CD4-positive, alpha-beta T cell (primary cell): ENCODE measurements at places on chromosomes 12 and 14. TPM values are rescaled to one million over a fixed set of nuclear protein-coding genes. Genes with fewer than 3 reads are reported as not detected.

DNA sequence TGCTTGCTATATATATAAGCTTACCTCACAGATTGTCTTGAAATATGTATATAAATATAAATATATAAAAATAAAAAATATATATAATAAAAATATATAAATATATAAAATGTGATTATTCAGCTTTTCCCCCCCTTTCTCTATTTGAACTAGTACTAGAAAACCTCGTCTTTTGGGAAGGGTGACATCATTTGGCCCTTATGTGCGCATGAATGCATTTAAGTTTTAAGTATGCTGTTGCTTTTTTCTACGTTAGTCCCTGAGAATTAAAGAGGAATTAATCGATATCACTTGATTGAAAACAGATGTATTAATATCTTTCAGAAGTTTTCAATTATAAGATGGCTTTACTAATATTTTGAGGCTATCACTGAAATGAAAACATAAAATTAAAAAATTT, 69.9 kb downstream of the RAD51B start:
- no peak for DNase-seq

IL22 gene
- total RNA-seq: not detected

GRCh38 chr12:110778833-110779577, 36.3 kb upstream of the PPP1CC start:
- no peak for DNase-seq

GRCh38 chr12:84376320-84376719, 536.3 kb downstream of the SLC6A15 start:
- DNase-seq: no peak

DNA sequence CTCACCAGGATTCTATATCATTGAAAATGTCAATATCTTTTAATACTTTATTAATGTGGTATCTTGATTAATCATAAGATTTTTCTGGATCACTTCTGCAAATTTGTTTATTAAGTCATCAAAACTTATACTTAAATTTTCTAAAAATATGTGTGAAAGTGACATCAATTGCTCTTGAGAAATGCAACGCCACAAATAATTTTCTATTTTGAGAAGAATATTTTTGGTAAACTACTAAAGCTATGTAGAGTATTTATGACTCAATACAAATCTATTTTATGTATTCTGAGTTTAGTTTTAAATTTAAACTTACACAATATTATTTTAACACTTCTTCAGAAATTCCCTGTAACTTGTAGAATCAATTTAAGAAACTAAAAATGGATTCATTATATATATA, 263.3 kb downstream of the RASSF9 start:
- DNase-seq: no peak

DNA sequence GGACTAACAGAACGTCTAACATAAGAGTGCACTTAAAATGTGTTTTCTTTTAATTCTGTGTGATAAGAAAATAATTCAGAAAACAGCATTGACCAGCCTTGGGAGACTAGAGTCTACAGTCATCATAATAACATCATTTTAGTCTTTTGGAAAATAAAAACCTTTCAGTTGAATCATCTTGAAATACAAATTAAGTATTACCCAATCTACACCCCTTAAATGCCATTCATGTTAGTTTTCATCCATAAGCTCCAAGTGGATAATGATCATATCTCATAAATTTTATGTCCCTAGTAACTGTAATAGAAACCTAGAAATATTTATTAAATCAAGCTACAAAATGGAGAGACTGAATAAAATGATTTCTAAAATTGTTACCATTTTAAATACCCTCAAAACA, 32.4 kb downstream of the EPS8 start:
- no peak for DNase-seq
